ENCODE measurements at places on chromosomes 2 and 18.

DNA sequence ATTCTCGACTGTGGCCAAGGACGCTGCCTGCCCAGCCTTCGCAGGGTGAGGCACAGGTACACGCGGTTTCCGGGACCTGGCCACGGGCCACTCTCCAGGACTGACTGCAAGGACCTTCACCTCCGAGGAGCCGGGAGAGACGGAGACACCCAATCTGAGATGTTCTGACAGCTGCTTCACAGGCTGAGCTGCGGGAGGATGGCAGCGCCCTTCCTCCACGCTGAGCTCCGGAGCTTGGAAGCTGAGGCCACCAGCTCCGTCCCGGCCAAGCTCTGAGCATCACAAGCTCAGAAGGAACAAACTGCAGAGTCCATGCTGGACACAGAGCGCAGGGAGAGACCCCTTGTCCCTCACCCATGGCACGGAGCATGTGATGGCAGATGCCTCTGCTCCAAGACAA, 71.1 kb upstream of the CTDP1 start:
- no peak for DNase-seq

DNA sequence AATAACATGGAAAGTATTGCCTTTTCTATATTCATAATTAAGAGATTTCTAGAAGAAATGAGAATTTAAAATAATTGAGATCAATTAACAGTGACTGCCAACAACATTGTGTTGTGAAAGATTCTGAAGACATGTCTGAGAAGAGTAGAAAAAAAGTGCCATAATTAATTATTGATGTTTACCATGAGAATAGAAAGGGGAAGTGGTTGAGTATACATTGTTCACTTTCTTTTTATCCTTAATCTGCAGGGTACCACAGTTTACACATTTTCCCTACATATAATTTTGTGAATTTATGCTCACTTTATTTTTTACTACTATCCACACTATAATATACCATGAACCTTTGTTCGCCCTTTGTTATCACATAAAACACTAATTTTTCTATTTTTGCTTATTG, 47.1 kb upstream of the UBE2E3 start:
- no peak for DNase-seq

GRCh38 chr2:206774871-206775270, 9.5 kb downstream of the FASTKD2 start:
- DNase-seq = no peak

DNA sequence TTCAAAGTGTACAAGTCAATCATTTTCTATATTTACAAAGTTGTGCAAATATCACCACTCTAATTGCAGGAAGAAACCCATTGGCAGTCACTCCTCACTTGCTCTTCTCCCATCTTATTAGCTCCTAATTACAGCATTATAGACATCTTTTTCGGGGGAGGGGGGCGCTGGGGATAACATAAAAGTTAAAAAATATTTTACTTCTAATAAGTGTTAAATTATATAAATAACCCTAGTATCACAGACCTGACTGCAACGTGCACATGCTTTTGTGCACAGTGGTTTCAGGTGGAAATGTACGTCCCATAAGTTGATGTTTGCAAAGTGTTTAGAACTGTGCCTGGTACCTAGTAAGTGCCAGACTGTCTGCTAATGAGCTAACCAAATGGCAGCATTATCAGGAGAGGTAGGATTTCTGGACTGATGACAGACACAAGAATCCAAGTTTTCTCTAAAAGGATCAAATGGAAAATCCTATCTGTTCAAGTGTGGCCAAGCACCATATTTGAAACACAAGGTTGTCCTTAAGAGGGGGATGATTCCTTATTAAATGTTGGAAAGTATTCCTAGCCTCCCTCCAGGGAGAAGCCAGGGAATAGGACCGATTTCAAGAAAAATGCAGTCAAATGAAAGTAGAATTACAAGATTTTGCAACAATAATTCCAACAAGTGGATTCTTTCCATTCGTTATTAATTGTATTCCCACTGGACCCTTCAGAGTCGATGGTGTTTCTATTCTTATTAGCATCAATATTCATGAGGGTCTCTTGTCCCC, 70.0 kb downstream of the ACKR3 start:
- DNase-seq = no peak

DNA sequence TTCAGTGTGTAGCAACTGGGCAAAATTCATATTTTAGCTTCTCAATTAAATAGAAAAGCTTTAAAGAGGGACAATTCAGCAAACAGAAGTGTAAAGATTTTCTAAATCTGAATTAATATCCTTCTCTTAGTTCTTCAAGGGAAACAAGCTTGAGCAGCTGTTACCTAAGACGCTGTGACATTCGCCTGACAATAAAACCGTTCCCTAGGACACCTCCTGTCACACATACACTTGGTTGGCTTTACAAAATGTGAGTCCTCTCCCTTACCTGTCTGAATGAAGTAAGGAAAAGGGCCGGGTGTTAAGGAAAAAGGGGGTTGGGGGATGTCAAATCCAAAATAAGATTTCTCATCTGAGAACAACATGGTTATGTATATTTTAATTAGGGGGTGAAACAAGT, 2.1 kb downstream of the SERTAD2 start:
- DNase-seq = no peak

DNA sequence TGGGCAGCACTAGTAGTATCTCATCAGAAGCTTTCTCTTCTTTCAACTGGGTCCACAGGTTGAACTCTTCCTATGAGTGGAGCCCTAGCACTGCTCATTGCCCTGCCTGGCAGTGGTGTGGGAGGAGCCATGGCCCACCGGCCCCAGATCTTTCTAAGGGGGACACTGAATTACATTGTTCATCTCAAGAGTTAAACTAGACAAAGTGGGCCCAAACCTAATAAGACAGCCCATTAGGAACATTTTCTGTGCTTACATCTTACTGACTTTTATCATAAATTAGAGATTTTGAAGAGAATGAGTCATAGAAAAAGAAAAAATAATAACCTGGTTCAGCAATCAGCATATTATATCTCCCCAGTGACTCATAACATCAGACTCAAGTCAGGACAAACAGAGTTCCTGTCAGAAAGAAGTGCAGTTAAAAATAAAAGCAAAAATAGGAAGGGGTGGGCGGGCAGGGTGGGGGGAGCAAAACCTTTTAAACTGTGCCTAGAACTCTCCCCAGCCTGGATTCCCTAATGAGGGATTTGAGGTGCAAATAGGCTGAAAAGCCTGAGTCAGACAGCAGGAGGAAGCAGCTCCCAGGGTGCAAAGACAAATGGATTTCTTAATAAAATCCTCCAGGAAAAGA, 161.6 kb upstream of the TRIB2 start:
- no peak for DNase-seq

- no peak for DNase-seq
Observed at GRCh38 chr18:46098616-46098933, 479 bp upstream of the ATP5F1A start.

GRCh38 chr2:241316825-241317224, 1.1 kb downstream of the SEPTIN2 start:
- no peak for DNase-seq

- no peak for DNase-seq
Observed at GRCh38 chr2:35932276-35932963, 423.2 kb upstream of the CRIM1 start.

DNA sequence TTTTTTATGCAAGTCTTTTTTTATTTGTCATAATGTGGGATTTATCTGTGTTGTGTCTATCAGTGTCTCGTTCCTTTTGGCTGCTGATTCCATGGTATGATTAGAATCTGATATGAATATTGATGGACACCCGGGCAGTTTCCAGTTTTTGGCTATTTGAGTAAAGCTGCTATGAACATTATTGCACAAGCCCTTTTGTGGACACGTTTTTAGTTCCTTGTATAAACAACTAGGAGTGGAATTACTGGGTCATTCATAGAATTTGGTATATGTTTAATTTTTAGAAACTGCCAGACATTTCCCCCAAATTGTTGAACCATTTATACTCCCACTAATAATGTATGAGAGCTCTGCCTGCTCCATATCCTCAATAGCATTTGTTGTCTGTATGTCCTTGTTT, 26.6 kb downstream of the HK2 start:
- DNase-seq = no peak

DNA sequence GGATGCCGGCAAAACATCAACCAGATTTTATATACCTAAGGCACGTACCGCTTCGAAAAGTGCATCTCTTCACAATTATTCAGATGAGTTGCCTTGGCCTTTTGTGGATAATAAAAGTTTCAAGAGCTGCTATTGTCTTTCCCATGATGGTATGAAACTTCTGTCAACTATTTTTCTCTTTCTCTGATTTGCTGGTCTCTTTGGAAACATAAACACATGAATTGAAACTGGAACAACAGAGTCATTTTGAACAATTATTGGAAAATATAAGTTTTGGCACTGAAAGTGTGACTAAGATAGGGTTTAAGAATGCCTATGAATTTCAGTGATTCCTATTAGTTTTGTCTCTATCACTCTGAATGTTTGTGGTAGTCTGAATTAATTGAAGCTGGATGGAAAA, 109.9 kb downstream of the DPP4 start:
- DNase-seq = no peak

GRCh38 chr2:5187283-5187682, 504.9 kb upstream of the SOX11 start:
- DNase-seq = no peak

- no peak for DNase-seq
Observed at GRCh38 chr2:45700407-45701013, 49.0 kb downstream of the PRKCE start.

- DNase-seq = no peak
Observed at GRCh38 chr18:27769152-27769551, 407.8 kb downstream of the CDH2 start.

DNA sequence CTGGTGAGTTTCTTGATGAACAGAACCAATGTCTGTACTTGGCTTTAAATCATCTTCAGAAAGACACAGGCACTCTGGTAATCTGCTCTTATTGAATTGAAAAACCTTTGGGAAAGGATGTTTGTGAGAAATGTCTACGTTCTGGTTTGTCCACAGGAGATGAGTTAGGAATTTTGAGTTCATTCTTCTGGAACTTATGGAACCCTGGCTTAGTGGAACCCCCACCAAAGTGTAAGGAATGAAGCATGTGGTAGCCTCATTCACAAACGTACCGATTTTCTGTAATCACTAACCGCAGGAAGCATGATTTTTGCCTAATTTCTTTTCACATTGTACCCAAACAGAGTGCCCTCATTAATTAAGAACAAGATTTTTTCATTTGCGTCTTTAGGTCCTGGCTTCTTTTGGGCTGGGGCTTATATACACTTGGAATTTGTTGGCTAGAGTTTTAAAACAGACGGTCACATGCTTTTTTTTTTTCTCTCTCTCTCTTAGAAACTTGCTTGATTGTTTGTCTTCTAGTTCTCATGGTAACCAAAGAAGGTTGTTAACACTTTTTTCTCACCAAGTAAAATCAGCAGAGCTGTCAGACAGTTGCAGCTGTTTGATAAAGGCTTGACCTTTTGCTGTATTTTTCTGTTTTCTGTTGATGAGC, 314.1 kb upstream of the THUMPD2 start:
- no peak for DNase-seq

GRCh38 chr18:49023938-49024803, 73.4 kb upstream of the SMAD7 start:
- DNase-seq = no peak

DNA sequence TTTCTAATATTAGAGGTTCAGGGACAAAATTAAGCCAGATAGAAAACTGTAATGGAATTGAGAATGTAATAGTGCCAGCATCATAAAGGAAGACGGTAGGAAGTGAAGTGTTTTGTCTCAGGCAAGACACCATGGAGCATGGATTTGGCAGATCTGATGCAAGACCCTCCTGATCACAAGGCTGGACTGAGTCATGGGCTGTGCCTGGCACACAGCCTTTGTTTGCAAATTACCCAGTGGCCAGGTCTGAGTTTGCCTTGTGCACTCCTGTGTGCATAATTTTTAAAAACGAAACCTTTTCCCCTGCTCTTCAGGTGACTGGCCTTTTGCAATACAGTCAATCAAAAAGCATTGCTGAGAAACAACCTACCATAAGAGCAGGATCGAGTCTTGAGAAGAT, 2.0 kb upstream of the UPP2 start:
- no peak for DNase-seq

DNA sequence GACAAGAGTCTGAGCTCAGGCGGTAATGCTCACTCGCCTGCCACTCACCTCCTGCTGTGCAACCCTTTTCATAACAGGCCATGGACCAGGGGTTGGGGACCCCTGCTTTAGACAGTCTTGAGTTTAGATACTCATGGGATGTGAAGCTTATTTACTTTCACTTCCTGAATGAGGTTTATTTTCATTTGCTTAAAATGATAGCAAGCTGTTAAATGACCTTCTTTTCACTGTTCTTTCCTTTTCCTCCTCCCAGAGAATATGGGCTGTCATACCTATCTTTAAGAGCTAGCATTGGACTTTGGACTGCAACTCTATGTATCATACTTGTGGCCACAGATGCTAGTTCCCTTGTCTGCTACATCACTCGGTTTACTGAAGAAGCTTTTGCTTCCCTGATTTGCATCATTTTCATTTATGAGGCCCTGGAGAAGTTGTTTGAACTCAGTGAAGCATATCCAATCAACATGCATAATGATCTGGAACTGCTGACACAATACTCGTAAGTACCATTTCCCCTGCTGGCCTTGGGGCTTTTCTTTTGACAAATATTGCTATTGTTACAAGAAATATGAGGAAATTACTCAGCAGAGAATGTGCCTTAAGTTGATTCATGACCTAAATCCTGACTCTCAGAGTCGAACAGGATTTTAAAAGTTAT, 168.5 kb downstream of the DPP4 start:
- no peak for DNase-seq

GRCh38 chr2:8639122-8639635, 42.7 kb upstream of the ID2 start:
- DNase-seq = no peak

DNA sequence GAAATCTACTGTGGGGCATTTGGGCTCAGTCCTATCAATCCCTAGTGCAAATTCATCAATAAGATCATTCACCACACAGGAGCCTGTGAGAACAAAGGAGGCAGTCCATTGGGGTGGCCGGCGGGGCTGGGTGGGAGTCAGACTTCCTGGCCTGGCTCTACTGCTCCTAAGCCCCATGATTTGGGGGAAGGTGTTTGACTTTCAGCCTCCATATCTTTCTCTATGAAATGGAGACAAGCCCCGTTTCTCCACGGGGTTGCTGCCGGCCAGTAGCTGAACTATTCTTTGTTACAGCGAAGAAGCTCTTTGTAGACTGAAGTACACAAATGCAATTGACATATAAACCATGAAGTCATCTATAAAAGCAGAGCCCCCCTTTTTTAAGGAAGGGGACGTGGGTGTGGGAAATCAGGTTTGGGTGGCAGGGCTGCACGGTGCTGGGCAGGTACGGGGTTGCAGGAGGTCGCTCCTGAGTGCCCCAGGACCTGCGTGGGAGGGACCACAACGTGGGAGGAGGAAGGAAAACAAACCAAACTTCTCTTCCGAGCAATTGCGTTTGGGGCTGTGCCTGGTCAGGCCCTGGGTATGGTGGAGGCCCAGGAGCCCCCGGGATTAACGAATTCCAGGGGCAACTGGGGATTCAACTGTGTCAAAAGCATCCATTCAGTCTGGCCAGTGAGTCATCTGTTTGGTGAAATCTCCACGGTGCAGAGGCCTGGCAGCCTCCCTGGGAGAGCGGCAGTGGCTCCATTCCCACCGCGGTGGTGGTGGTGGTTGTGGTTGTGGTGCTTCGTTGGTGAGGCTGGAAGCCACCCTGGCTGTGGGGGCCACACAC, 18.2 kb downstream of the FBLN7 start:
- DNase-seq = peak; percentile 57

GRCh38 chr2:240503375-240503774, 54.4 kb downstream of the ANKMY1 start:
- DNase-seq = peak; percentile 12
